ENCODE measurements at places on chromosomes 2 and 18.

GRCh38 chr2:111711270-111711669, 172.7 kb downstream of the ANAPC1 start:
- DNase-seq, result no peak

DNA sequence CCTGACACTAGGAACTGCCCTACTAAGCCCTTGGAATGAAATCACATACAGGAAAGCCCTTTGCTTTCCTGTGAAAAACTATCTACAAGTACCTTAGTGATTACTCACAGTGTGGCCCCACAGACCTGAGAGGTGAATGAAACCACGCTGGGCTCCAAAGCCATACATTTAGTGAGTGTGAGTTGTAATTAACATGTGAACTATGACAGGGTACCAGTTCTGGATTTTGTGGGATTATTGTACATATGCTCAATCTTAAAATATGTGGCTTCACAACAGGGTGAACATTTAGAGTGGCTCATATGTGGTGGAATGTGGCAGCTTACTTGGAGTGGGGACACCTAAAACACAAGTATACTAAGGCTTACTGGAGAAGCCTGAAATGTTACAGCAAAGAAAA, 12.3 kb downstream of the KCTD1 start:
- DNase-seq, result no peak

GRCh38 chr2:17520761-17521160, 2.5 kb upstream of the RAD51AP2 start:
- no peak for DNase-seq

GRCh38 chr2:211744379-211744778, 794.2 kb downstream of the ERBB4 start:
- DNase-seq, result no peak

DNA sequence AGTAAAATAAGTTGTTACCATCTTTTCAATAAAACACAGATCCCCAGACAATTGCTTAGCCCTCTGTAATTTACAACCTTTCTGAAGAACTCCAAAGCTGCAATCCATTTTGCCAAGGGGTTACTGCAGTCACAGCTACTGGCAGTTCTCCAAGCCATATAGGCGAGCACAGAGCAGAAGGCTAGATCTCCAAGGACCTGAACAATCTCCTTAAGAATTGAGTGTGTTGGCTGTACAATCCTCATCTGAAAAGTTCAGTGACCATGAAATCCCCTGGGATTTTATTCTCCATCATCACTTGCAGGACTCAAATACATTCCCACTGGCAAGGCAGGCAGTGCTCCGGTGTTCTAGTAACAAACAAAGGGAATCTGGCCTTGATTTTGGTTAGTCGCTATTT, 103.9 kb upstream of the LRP1B start:
- DNase-seq, result no peak

DNA sequence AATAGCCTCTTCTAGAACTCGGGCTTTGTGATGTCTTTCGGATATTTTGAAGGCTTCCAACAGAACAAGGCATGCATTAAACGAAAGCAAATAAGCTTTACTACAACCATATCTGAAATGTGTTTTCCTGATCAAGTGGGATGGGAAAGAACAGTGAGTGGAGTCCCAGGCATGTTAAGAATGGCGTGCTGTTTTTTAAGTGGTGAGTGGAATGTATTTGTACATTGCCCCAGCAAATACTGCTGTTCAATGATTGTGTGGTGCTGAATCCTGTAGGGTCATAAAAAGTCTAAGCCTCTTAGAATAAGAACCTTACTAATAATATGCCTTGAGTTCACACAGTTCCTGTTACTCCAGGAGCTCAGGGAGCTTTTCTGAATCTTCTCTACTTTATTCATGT, 52.5 kb downstream of the POMC start:
- DNase-seq, result no peak

DNA sequence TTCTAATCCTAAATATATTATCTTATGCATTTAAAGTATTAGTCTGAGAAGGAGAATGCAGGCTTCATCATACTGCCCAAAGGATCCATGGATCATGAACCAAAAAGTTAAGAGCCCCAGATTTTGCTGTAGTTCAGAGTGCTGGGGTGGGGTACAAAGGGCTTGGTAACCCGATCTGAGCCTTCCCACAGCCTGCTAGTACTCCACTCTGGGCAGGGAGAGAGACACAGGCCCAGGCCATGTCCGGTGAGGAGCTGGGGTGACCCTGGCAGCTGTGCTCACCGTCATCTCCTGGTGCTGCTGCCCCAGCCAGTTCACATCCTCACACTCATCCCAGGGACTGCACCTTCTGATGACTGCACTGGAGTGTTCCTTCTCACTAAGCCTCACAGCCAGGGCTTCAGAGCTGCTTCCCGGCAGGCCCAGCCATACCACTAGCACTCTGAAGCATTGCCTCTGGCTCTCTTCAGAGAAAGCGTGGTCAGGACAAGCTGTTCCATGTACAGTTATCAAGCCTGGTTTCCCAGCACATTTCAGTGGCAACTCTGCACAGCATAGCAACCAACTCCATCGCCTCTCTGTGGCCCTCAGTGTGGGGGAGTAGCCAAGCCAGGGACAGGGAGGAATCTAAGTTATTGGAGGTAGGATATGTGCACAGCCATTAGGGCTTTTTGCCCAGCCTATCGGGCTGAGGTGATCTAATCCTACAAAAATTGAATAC, 189.0 kb upstream of the CTAGE1 start:
- no peak for DNase-seq

GRCh38 chr2:25430556-25430955, 88.8 kb upstream of the DNMT3A start:
- DNase-seq, result no peak

GRCh38 chr18:76456823-76457222, 38.2 kb downstream of the ZNF516 start:
- no peak for DNase-seq
